ENCODE measurements at places on chromosomes 13 and 19.

DNA sequence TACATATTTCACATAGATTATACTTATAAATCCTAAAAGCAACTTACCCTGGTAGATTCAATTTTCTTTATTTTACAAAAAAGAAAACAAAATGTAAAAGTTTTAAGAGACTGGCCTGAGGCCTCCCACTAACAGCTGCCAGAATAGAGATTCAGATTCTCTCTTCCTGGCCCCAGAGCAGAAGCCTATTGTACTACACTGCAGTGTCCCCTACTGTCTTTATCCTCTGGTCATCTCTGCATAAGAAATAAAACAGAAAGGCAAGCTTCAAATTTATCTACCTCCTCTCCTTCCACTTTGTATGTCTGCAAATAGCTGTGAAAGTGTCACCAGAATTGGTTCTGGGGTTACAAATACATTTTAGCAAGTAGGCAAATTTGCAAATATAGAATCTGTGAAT is 1004.1 kb upstream of the PCDH9 start:
- no peak overlapping the region for H3K27ac ChIP-seq
- DNase-seq, result no peak
- H3K4me1 ChIP-seq, result no peaks in the 10 kb centered on the region
- H3K27me3 ChIP-seq, result no peaks in the 10 kb centered on the region

- H3K27ac ChIP-seq, result no peak within 1 kb of the TSS
- H3K4me1 ChIP-seq, result peaks cover 26% of the 10 kb centered on the region
- peaks cover 2% of the 10 kb centered on the region for H3K36me3 ChIP-seq
- peak within 1 kb of the TSS; percentile 77 for H3K4me3 ChIP-seq
Observed at GRCh38 chr19:9936326-9937000, at the start of gene OLFM2. Gene OLFM2, minus strand, starts transcription at chr19:9936515. Its CDS starts 149 bp downstream, at chr19:9936366.

DNA sequence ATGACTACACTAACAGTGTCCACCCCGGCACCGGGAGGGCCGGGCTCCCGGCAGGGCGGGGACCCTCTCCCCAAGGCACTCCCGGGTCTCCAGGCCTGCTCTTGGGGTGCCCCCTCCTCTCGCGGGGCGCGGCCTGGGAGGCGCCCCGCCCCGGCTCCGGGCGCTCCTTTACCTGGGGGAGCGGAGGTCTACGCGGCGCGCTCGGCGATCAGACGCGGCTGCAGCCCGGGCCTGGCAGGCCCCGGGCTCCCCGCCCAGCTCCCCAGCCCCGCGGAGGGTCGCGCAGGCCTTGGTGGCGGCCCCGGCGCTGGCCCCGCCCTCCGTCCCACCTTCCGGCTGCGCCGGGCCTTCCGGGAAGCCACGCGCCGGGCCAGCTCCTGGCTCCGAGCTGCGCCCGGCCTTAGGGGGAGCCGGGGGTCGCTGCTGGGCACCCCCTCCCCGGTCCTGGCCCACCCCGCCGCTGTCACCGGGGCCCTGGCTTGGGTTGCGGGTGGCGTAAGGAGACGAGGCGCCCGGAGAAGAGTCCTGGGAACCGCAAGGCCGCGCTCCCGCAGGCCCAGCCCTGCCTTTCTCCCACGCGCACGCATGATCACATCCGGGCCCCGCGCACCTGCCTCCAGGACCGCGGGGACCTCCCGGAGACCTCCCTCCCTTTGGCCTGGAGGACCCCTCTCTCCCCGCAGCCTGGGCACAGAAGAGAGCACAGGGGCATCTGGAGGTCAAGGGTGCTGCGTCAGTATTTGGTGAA is at the start of gene C19orf12:
Gene C19orf12, minus strand, starts transcription at position 309 of the 748 bp plus-strand sequence. CDS start 6,848 bp downstream, outside the sequence.
- DNase-seq, result peak; percentile 79
- H3K27ac ChIP-seq, result peak within 1 kb of the TSS; percentile 94
- H3K4me1 ChIP-seq, result peaks cover 60% of the 10 kb centered on the region
- peak within 1 kb of the TSS; percentile 97 for H3K4me3 ChIP-seq
- H3K36me3 ChIP-seq, result peaks cover 10% of the 10 kb centered on the region
- no peaks in the 10 kb centered on the region for H3K27me3 ChIP-seq

DNA sequence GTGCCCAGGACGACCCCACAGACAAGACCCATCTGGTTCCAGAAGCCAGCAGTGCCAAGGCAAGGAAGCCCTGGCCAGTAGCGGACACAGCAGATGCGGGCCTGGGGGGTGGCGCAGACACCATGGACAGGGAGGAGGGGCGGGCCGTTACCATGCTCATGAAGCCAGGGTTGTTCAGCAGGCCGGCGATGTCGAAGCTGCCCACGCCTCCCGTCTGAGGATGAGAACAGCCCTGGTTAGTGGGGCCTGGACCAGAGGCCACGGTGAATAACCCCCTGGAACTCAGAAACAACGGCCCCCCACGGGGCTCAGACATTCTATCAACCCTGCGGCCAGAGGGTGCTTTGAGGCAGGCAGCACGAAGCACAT is 21.5 kb upstream of the SLC39A3 start:
- no peak overlapping the region for H3K4me3 ChIP-seq
- no peaks in the 10 kb centered on the region for H3K27me3 ChIP-seq
- H3K36me3 ChIP-seq, result peaks cover 6% of the 10 kb centered on the region
- H3K4me1 ChIP-seq, result no peaks in the 10 kb centered on the region
- no peak overlapping the region for H3K27ac ChIP-seq

- H3K27ac ChIP-seq, result no peak overlapping the region
- H3K4me1 ChIP-seq, result peaks cover 31% of the 10 kb centered on the region
- peaks cover 1% of the 10 kb centered on the region for H3K36me3 ChIP-seq
- peak overlapping the region; percentile 84 for H3K4me3 ChIP-seq
Observed at GRCh38 chr19:7917267-7918061, 2.7 kb upstream of the SNAPC2 start.

DNA sequence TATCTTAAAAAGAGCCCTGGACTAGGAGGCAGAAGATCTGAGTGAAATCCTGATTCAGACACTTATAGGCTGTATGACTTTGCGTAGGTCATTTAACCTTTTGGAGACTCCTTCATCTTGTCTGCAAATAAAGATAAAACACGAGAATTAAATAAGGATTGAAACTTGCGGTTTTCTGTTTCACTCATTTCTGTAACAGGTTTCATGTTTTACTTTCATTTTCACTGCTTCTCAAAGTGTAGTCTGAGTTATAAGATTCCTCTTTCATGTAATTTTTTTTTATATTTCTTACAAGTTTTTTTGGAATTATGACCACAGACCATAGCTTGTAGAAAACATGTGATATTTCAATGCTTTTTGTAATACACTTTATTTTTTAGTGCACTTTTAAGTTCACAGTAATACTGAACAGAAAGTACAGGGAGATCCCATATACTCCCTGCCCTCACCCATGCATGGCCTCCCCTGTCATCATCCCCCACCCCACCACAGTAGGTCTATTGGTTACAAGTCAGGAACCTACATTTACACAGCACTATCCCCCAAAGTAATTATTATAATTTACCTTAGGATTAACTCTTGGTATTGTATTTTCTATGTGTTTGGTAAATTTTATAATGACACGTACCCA is 174.6 kb downstream of the ITGBL1 start:
- peak overlapping the region; percentile 73 for H3K4me3 ChIP-seq
- H3K4me1 ChIP-seq, result peaks cover 51% of the 10 kb centered on the region
- peak; percentile 46 for DNase-seq
- H3K27ac ChIP-seq, result no peak overlapping the region

DNA sequence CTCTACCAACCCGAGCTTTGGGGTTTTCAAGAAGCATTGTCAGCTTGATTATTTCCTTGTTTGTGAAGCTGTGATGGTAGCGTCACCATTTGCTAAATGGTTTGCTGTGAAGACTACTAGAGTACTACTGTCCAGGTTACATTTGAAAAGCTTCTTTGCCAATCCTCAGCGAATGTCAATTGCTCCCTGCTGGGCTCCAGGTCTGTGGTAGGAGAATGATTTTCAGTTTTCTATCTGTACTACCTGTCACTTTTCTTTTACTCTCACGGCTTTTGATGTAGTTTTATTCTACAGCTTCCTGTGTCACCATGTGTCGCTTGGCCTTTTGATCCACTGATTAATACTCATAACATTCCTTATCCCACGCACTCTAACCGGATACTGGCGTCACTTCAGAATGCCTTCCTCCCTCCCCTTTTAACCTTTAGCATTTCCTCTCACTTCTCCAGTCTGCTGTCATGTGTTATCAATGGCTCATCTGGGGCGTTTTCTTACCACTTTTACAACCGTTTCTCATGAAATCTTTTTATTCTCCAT is 7.5 kb upstream of the GPR183 start:
- peak overlapping the region; percentile 98 for H3K27ac ChIP-seq
- peaks cover 95% of the 10 kb centered on the region for H3K4me1 ChIP-seq
- peak overlapping the region; percentile 76 for H3K4me3 ChIP-seq
- no peaks in the 10 kb centered on the region for H3K27me3 ChIP-seq
- peak; percentile 76 for DNase-seq

DNA sequence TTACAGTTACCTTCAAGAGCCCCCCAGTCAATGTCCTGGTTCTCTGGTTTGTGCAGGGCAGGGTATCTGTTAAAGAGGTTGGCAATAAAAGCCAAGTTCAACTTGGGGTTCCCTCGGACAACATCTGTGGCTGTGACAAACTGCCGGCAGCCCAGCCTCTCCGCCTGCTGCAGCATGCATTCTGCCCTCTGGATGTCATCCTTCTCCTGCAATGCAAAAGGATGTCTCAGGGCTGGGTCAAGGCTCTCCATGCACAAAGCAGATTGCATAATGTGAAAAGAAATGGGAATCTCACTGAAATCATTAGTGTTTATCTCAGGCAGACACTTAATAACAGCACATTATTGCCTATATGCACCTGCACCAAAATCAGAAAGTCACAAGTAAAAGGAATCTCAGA is 35.1 kb downstream of the LCP1 start:
- H3K4me1 ChIP-seq, result peaks cover 55% of the 10 kb centered on the region
- H3K27ac ChIP-seq, result no peak overlapping the region
- peaks cover 61% of the 10 kb centered on the region for H3K36me3 ChIP-seq
- no peak overlapping the region for H3K4me3 ChIP-seq

GRCh38 chr13:67392014-67392413 is 161.9 kb upstream of the PCDH9 start:
- DNase-seq, result no peak
- no peaks in the 10 kb centered on the region for H3K27me3 ChIP-seq
- no peaks in the 10 kb centered on the region for H3K36me3 ChIP-seq
- no peak overlapping the region for H3K27ac ChIP-seq

DNA sequence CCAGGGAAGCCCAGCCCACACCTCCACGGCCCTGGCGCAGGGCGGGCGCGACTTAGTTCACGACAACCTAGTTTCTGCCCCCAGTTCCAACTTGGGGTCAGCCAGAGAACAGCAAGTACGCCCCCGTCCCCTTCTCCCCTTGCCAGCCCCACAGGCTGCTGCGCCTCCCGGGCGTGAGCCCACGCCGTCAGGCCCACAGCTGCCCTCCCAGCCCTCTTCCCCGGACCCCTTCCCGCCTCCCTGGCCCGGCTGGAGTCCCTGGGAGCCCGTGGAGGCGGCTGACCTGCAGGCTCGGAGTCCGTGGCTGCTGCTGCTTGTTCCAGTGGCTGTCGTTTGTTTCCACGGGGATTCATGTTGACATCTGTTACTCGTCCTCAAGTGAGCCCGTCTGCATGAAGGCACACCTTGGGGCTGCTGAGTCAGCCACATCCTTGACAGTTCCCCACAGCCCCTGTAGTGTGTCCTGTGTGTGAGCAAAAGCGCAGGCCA is 86.0 kb downstream of the ATP11A start:
- H3K4me3 ChIP-seq, result no peak overlapping the region
- DNase-seq, result no peak
- H3K27ac ChIP-seq, result no peak overlapping the region

DNA sequence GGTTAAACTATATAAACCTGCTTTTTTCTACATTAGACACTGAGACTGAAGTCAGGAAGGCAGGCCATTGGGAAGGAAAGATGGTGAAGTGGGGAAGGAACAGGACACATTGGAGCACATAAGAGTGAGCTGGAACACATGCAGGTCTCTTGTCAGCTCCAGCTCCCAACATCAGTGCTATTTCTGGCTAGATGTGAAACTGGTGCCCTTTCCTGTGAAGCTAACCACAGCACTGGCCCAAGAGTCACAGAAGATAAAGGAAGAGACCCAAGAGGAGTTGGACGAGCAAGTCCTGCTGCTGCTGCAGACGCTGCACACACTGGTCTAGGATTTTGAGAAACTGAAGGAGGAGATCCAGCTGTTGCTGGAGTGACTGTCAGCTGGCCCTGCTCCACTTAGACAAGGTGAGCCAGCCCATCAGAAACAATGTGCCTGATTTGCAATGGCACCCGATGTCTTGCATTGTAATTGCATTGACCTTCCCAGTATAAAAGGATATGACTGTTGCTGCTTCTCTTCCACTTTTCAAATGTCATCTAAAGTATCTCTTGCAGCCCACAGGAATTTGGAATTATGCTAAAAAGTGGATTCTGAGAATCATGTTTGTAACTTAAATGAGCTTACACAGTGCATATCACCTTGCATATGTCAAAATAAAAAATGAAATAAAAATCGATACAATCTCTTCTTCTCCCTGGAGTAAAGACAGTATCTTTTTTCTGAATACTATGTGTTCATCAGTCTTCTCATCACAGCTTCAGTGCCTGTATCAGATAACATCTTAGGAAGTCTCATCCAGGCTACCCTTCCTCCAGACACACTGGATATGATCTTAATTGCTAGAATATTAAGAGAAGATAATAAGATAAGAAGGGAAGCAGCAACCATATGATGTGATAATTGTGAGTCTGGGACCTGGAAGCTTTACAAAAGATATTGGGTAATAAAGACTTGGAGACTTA is 230.7 kb upstream of the SPRY2 start:
- no peaks in the 10 kb centered on the region for H3K4me1 ChIP-seq
- no peaks in the 10 kb centered on the region for H3K36me3 ChIP-seq
- H3K27me3 ChIP-seq, result no peaks in the 10 kb centered on the region
- no peak for DNase-seq
- H3K4me3 ChIP-seq, result no peak overlapping the region

DNA sequence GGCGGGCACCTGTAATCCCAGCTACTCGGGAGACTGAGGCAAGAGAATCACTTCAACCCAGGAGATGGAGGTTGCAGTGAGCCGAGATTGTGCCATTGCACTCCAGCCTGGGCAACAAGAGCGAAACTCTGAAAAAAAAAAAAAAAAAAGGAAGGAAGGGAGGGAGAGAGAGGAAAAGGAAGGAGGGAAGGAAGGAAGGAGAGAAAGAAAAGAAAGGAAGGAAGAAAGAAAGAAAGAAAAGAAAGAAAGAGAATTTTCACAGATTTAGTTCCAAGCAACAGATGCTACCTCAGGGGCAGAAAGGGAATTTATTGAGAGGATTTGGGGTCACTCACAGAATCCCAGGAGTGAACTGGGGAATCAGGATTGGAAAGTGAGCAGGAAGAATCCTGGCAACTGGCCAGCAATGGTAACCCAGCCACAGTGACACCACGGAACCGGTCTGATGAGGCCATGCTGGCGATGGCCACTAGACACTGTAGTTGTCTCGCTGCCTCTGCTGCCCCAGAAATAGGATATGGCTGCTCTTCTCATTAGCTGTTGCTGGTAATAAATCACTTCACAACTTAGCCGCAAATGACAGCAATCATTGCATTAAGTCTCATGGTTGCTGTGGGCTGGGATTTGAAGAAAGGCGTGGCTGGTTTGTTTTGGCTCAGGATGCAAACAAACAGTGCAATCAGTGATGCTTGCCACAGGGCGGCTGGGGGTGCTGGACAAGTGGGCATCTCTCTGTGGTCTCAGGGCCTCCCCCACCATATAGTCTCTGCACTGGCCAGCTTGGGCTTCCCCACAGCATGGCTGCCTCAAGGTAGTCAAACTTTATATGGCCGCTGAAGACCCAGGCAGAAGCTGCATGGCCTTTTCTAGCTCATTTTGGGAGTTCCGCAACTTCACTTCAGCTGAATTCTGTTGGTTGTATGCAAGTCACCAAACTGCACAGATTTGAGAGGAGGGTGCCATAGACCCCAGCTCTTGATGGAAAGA is 5.2 kb upstream of the BCAM start:
- H3K36me3 ChIP-seq, result no peaks in the 10 kb centered on the region
- H3K4me1 ChIP-seq, result no peaks in the 10 kb centered on the region
- no peak overlapping the region for H3K4me3 ChIP-seq
- peaks cover 7% of the 10 kb centered on the region for H3K27me3 ChIP-seq
- no peak overlapping the region for H3K27ac ChIP-seq
- no peak for DNase-seq

Measured in activated T-cell treated with anti-CD3 and anti-CD28 coated beads, Interleukin-2, amount 50 U/mL, for 72 hours (primary cell).